ENCODE measurements at places on chromosomes 16 and 17.

DNA sequence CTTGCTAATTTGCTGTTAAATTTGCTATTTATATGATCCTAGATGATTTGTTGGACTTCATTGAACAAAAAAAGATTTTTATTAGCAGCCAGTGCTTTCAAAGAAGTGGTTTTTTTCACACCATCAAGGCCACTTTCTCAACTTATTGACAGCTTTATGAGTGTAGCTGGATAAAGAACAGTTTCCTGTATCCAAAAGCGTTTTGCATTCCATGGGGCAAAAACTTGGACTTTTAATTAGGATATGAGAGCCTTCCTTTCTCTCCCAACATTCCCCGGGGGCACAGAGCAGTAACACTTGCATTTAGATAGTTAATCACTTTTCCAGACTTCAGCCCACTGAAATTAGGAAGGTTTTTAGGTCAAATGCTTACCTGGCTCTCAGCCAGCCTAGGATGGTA, 177.1 kb upstream of the ELAC2 start:
- no peak for DNase-seq

DNA sequence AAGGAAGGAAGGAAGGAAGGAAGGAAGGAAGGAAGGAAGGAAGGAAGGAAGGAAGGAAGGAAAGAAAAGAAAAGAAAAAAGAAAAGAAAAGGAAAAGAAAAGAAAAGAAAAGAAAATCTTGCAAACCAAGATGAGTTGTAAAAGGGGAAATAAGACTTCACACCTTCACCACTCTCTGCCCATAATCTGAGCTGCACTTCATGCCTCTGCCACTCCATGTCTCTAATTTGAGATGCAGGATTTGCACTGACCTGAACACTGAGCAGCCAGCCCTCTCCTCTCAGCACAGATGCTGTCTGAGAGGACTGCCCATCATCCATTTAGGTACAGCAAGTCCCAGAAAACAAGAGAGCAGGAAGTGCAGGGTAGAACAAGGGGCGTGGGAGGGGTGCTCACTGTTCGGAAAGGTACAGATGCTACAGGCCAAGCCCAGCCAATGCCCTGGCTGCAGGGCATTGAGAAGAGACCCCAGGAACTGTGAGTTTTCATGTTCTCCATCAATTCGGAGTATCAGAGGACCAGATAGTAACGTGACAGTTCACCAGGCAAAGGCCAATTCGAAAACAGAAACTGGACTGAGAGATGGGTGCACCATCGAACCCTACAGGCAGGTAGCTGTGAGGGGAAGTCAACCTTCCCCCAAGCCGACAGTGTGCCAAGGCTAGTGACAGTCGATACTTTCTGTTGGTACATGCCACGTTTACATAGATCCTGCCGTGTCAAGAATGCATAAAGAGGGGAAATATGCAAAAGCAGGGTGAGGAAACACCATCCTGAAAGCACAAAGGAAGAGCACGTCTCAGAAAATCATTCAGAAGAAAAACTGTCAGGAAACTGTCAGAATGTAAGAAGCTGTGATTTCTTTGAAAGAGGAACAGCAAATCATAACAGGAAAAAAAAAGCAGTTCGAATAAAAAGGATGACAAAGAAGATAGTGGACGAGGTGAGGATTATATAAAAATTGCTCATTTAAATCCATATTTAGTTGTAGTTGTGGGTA, 142.0 kb upstream of the RCVRN start:
- no peak for DNase-seq

DNA sequence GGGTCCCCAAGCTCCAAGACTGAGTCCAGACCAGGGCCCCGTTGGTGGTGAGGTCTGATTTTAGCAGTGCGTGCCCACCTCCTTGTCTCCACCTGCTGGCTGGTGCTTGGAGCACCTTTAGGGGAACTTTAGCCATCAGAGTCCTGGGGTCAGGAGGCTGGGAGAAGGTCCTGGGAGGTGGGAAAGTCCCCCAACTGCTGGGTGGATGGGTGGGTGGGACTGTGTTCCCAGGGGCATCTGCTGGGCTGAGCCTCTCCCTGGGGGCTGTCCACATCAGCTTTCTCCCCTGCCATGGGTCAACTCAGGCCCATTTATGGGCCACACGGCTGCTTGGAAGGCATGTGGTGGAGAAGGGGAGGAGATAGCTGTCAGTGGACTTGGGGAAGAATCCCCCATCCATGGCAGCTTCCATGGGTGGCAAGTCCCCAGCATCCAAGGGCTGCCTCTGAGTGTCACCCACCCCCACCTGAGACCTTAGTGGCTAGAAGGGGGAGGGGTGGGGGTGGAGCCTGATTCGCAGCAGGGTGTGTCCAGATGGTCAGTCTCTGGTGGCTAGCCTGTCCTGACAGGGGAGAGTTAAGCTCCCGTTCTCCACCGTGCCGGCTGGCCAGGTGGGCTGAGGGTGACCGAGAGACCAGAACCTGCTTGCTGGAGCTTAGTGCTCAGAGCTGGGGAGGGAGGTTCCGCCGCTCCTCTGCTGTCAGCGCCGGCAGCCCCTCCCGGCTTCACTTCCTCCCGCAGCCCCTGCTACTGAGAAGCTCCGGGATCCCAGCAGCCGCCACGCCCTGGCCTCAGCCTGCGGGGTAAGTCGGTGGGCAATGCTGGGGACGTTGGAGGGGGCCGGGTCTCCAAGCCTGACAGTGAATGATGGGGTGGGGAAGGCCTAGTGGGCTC, at the start of gene TRPV2:
TRPV2 (plus strand) TSS at position 541 of the 894 bp plus-strand sequence. CDS start 2,098 bp downstream, outside the sequence.
- DNase-seq = peak; percentile 67

DNA sequence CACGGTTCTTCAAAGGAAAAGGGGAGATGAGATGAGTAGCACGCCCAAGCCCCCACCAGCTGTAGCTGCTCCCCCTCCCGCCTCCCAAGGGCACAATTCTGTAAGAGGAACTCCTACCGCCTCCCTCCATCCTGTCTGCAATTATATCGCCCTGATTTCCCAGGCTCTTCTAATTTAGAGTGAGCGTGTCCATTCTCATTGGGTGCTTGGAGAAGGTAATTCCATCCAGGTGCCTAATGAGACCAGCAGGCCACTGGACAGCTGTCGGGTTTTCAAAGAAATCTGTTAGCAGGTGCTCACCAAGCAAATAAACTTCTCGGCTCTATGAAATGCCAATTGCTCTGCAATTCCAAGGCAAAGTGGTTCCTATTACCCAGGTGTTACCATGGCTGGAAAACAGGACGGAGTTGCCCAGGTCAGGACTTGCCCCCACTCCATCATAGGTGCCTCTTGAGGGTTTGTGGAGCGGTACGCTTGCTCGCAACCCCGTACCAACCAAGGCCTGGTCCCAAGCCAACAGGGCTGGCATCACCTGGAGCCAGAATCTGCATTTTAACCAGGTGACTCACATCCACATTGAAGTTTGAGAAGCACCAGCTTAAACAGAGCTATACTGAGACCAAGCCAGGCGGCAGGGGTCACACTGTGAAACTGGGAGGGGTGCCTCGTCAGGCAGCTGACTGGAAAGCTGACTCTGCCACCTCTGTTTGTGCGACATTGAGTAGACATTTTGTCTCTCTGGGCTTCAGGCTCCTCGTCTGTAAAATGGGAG, 16.5 kb upstream of the MEAK7 start:
- no peak for DNase-seq

- no peak for DNase-seq
Measured at GRCh38 chr17:82876149-82876548, 36.3 kb upstream of the ZNF750 start.

DNA sequence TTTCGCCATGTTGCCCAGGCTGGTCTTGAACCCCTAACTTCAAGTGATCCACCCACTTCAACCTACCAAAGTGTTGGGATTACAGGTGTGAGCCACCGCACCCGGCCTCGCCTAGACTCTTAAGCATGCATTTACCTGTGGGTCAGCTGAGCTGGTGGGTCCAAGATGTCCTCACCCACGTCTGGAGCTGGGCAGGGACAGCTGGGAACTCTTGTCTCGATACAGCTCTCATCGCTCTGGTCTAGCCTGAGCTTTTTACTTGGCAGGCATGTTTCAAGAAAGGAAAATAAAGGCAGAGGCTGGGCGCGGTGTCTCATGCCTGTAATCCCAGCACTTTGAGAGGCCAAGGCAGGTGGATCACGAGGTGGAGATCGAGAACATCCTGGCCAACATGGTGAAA, 56.9 kb upstream of the PHOSPHO1 start:
- DNase-seq = no peak

GRCh38 chr16:26768385-26769010, 298.2 kb upstream of the C16orf82 start:
- DNase-seq = no peak

GRCh38 chr17:57045868-57046704, 39.0 kb upstream of the AKAP1 start:
- DNase-seq = peak; percentile 27

- DNase-seq = no peak
Measured at GRCh38 chr17:80183581-80184422, 14.0 kb downstream of the CARD14 start.
